Sciatic nerve (tissue), 2 donors: ENCODE measurements at places on chromosomes 2 and 18. TPM values are rescaled to one million over a fixed set of nuclear protein-coding genes. Genes with fewer than 3 reads are reported as not detected.
A peak's percentile ranks its signal among the peaks of the same experiment; 100 is the strongest.

DNA sequence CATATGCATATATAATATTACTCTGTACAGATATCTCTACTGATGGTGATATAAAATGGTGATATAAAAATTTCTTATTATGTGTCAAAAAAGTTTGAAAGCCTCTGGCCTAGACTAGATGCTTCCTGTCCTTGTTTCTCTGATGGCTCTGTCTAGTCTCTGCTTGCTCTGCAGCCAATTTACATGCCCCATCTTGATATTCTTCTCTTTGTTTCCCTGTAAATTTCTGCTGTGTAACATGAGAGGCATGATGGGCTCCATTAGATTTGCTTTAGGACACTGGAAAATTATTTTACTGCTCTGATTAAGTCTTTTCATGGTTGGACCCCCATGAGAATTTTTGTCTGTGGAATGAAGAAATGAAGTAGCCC lies 24.3 kb downstream of the BABAM2 start:
- no peak for DNase-seq

DNA sequence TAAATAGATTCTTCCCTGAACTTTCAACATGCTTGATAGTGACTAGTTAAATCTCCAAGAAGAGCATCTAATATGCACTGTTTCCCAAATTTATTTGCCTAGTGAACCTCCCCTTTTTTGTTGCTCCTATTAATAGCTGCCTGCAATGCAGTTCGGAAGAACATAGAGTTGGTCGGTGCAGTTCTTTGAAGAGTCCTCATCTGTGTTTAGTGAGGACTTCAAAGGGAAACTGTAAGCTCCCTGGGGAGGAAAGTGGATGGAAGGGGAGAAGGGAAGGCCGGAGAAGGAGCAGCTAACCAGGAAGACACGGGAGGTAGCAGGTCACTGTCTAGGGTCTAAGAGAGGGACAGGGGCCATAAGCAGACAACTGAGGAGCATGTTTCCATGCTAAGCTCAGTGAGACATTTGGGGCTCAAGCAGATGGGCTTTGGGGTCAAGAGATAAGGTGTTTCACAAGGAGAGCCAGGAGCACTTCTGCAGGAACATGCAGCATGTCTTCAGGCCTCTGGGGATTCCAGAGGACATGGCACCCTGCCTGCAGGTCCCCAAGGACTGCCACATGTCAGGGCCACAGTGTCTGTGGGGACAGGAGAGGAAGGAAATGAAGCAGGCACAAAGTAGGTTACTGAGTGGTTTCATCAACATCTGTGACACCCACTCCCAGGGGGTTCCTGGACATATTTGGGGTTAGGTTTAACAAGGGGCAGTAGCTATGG lies 48.7 kb upstream of the ANXA4 start:
- no peak for DNase-seq

- no peak for DNase-seq
Observed at GRCh38 chr2:62306751-62307468, 111.0 kb downstream of the B3GNT2 start.

GRCh38 chr2:96414161-96414710 lies 78.7 kb downstream of the NCAPH start:
- no peak for DNase-seq

DNA sequence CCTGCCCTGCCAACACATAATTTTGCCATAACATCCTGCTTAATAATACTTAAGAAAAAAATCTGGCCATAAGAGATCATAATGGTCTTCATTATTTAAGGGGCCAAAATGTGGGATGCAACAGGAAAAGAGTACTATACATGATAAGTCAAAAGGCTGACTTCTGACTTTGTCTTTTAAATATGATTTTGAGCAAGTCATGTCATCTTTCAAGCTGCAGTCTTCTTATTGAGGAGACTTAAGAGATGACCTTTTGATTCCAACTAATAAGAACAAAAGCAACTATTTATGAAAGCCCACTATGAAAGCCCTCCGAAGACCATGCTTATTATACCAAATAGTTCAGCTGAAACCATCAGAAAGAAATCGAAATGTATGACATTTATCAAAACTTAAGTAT lies 41.6 kb downstream of the PUM2 start:
- DNase-seq = no peak

GRCh38 chr2:240912878-240913809 lies 7.0 kb downstream of the CROCC2 start:
- no peak for DNase-seq

DNA sequence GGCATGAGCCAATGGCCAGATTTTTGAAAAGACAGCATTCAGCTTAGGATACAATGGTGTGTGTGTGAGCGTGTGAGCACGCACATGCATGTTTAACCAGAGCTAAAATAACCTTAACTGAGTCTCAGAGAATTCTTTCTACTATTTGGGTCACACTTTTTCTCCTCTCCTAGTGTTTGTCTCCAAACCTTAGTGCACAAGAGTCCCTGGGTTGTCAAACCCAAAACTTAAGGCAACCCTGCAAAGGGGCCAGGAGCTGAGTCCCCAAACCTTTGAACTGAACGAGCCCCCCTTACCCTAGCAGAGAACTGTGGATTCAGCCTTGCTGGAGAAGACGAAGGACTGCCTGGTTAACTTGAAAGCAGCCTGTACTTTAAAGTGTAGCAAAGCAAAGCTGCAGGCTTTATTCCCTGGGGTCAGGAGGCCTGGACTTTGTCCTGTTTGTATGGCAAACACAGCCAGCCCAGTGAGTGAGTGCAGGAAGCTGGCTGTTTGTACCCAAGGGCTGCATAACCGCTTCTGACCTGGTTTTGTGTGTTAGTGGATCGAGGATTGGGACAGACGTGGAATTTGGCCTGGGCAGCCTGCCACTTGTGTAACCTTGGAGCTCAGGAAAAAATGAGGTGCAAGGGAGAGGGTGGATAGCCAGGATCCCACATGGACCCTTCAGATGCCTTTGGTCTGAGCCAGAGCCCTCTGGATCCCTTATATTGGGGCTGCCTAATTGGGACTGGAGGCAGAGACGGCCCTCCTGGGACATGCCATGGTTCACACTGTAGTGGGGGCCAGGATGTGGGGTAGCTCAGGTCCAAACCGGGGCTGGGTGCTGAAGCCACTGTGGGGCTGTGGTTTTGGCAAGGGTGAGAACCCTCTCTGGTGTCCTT lies 6.4 kb upstream of the PSMD1 start:
- no peak for DNase-seq

DNA sequence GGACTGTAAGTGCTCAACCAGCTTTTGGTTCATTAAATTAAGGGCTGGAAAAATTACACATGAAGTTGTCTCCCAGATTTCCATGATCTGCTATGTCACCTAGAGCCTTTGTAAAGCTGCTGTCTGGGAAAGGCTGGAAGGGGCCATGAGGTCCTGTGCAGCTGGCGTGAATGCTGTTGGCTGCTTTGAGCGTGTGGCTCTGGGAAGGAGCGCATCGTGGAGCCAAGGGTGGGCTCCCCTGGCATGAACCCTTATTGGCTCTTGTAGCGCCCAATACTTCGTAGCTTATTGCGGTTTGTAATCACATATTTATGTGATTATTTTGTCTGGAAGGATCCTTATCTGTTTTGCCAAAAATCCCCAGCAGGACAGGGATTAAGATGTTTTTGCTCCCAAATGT lies 70.5 kb upstream of the LMAN1 start:
- DNase-seq = no peak

DNA sequence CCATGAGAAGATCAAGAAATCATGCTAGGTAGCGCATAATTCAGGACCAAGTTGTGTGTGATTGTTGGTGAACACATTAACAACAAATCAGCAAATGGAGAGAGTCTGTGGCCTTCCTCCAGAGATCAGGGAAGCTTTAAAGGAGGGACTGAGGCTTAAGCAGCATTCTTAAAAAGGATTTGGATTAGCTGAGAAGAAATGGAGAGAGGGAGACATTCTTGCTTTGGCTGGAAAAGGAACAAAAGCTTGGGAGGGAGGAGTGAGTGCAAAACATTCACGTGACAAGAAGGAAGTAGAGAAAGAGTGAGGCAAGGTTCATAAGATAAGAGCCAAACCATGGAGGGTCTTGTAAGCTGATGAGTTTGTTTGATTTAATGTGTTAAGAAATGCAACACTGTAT lies 75.6 kb downstream of the SRD5A2 start:
- no peak for DNase-seq

- DNase-seq = peak; percentile 83
Observed at GRCh38 chr2:121529439-121530211, 1.1 kb upstream of the RNU4ATAC start.

GRCh38 chr2:8133363-8133762 lies 548.5 kb upstream of the ID2 start:
- DNase-seq = no peak

- DNase-seq = no peak
Observed at GRCh38 chr2:26123426-26123825, 49.5 kb upstream of the GAREM2 start.

GRCh38 chr2:1881502-1881901 lies 137.2 kb upstream of the PXDN start:
- DNase-seq = no peak

- no peak for DNase-seq
Observed at GRCh38 chr2:9991221-9991620, 39.7 kb downstream of the GRHL1 start.

DNA sequence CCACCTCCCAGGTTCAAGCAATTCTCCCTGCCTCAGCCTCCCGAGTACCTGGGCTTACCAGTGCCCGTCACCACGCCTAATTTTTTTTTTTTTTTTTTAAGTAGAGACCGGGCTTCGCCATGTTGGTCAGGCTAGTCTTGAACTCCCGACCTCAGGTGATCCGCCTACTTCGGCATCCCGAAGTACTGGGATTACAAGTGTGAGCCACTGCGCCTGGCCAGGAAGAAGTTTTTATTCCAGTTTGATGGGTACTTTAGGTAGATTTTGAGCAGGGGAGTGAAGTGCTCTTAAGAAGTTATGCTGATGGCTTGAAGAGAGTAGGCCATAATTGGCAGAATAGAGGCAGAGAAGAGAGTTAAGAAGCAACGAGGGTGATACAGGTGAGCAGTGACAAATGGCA lies 25.3 kb downstream of the FZD5 start:
- no peak for DNase-seq

- DNase-seq = no peak
Observed at GRCh38 chr2:161321944-161322648, 13.9 kb downstream of the PSMD14 start.

- no peak for DNase-seq
Observed at GRCh38 chr2:171266102-171266501, 105.4 kb upstream of the TLK1 start.

- no peak for DNase-seq
Observed at GRCh38 chr18:41992066-41992465, 37.0 kb downstream of the PIK3C3 start.

GRCh38 chr2:222842491-222843174 lies 18.2 kb upstream of the ACSL3 start:
- no peak for DNase-seq

DNA sequence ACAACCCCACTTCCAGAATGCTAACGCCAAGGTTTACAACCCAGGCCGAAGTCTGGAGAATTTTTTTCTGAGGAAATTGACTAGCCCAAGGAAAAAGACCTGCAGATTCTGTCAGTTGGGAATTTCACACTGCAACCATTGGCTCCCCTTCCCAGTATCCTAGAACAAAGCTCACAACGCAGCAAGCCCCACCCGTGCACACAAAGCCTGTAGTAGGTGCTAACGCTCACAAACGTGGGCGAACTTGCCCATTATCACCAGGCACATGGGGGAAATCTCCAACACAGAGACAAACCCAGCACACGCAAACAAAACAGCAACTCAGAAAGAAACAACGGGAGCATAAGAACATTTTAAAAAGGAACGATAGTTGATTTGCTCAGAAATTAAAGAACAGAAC lies 265.1 kb downstream of the EIPR1 start:
- DNase-seq = no peak

- DNase-seq = no peak
Observed at GRCh38 chr2:141929331-141930252, 201.2 kb downstream of the LRP1B start.

GRCh38 chr2:217366966-217367365 lies 507.1 kb upstream of the TNP1 start:
- no peak for DNase-seq

DNA sequence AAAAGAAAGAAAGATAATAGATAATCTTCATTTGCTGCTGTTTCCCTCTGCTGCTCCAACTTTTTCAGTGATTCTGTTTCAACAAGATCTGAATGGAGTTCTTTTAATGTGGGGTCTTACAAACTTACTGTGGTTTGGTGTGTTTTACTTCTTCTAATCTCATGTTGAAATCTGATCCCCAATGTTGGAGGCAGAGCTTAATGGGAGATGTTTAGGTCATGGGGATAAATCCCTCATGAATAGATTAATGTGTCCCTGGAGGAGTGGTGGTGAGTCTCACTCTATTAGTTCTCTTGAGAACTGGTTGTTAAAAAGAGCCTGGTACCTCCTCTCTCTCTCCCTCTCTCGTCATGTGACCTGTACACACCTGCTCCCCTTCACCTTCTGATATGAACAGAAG lies 442.4 kb downstream of the EPHA4 start:
- DNase-seq = no peak

GRCh38 chr2:118095610-118096009 lies 7.3 kb downstream of the INSIG2 start:
- DNase-seq = no peak

Gene ARHGAP15
- total RNA-seq = 119 TPM

Gene BCL11A
- total RNA-seq = 1.6 TPM

Gene FZD7
- 13.0 TPM for total RNA-seq

Gene MOGAT1
- total RNA-seq = 0.45 TPM

Gene POTEJ
- total RNA-seq = not detected

Gene ITGB6
- not detected for total RNA-seq

Gene SKOR2
- not detected for total RNA-seq

Gene GPR35
- total RNA-seq = 3.2 TPM

Gene SP100
- 126 TPM for total RNA-seq

Gene LRRTM4
- total RNA-seq = 18.1 TPM

Gene TRIM54
- 0.31 TPM for total RNA-seq

Gene BMP10
- not detected for total RNA-seq

Gene ARHGAP25
- 21.6 TPM for total RNA-seq

Gene AQP12B
- total RNA-seq = not detected

Gene SCYGR4
- total RNA-seq = not detected
